ENCODE measurements at places on chromosomes 2 and 18.

- DNase-seq = no peak
Measured at GRCh38 chr2:63581298-63581961, 6.8 kb downstream of the WDPCP start.

GRCh38 chr2:48313036-48313877, 216.7 kb upstream of the STON1 start:
- DNase-seq = no peak

GRCh38 chr2:59204040-59204439, 962.9 kb upstream of the FANCL start:
- DNase-seq = no peak

- DNase-seq = no peak
Measured at GRCh38 chr2:127012868-127013267, 94.1 kb downstream of the BIN1 start.

GRCh38 chr2:66508484-66509071, 73.7 kb downstream of the MEIS1 start:
- no peak for DNase-seq
